Retina (tissue), 1 donor: ENCODE measurements at places on chromosomes 2 and 18.

- no peak for DNase-seq
Measured at GRCh38 chr2:238339814-238340213, 19.5 kb downstream of the TRAF3IP1 start.

GRCh38 chr2:202033317-202034248, at the start of gene FZD7:
FZD7 (plus strand) TSS chr2:202033855; CDS start chr2:202034648, 793 bp downstream.
- peak; percentile 90 for DNase-seq

DNA sequence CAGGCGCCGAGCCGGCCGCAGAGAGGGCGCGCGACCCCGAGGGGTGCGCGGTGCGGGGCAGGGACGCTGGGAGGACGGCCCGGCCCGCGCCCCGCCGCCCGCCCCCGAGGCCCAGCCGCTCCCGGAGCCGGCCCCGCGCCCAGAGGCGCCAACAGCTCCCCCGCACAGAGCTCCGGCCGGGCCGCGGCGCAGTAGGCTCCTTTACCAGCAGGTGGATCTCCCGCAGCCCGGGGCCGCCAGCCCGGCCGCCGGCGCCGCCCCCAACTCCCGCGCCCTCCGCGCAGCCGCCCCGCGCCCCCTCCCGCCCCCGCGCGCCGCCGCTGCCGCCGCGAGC, 258 bp downstream of the MGAT4A start:
- DNase-seq: no peak

DNA sequence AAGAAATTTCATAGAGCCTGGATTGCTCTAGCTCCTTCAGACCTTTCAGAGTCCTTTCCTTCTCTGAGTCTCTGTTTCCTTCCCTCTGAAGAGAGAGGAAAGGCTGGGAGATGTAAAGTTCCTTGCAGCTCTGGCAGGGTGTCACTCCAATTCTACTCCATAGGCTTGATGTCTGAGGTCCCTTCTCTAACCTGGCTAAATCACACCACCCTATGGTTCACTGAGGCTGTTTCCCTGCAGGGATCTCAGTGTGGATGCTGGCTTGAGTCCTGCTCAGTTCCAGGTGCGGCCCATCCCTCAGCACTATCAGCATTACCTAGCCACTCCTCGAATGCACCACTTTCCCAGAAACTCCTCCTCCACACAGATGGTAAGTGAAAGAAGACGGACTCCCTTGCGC, 209.7 kb downstream of the LOXHD1 start:
- no peak for DNase-seq

DNA sequence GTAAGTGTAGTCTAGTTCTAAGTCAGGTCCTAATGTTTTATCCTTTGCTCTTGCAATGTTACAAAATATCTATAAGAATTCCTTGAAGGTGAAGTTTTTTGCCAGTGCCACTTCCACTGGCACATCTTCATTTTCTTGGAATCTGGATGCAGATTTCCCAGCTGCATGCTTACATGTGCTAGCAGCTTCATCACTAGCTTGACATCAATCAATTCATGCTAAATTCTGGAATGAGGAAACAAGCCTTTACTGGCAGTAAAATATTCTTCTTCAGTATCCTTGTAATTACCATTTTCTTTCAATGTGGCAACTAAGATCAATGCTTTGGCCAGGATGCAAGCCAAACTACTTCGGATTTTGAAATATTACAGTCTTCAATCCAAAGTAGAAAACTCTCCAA, 200.6 kb upstream of the SIX2 start:
- no peak for DNase-seq

GRCh38 chr18:22623513-22623912, 205.8 kb upstream of the CTAGE1 start:
- no peak for DNase-seq

DNA sequence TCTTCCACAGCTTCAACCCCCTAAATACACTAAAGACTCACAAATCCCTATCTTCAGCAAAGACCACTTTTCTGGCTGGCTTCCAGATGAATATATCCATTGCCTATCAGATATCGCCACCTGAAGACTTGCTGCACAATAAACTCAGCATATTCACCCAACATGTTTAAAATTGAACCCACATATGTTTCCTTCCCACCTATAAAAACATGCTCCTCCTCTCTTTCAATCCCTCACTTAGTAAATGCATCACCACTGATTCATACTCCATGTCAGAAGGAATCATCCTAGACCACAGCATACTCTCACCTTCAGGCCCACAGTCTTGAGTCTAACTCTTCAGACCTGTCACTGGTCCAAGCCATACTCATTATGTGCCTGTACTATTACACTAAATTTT, 5.3 kb downstream of the SPC25 start:
- DNase-seq: no peak

DNA sequence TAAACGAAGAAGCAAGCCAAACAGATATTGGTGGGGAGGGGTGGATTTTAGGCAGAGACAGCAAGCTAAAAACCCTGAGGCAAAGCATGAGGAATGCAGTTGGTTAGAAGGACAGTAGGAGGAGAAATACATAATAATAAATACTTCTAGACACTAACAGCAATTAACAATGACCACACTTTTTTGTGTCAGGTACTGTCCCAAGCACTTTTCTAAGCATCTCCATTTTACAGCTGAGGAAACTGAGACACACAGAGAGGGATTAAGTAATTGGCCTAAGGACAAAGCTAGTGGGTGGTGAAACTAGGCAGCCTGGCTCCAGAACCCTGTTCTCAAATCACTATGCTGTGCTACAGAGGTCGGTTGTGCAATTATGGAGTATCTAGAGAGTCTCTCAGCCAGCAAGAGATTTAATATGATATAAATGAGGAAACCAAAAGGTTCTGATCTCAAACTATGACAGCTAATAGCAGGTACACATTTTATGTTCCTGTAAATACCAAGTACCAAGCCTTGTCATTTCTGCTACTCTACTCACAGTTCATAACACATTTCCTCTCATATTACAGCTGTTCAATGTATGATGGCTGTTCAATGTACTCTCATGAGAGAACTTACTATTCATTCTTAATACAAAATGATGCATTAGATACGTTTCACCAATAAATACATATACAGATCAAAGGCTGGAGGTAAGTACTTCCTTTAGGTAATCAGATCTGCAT, 5.3 kb downstream of the MAP4K3 start:
- DNase-seq: no peak

- peak; percentile 50 for DNase-seq
Measured at GRCh38 chr18:41378598-41378997, 576.4 kb upstream of the PIK3C3 start.

GRCh38 chr2:228777855-228778355, 493.2 kb downstream of the PID1 start:
- DNase-seq: no peak

- DNase-seq: no peak
Measured at GRCh38 chr2:127423880-127424279, 5.7 kb downstream of the PROC start.

DNA sequence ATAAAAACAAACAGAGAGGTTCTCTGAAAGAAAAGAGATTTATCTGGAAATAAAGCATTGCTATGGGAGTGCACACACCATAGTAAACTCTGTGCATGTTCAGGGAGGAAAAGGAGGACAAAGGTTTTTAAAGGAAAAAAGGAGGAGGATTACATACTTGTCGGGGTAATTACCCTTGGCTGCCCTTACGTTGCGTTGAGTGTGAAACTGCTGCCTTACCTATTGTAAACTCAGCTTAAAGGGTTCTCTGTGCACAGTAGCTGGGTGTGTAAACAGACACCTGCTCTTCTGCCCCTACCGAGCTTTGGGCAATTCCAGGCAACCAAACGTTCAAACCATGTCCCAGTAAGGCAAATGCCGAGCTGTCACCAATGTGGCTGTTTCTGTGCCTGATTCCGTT, 29.6 kb upstream of the PXDN start:
- DNase-seq: no peak

DNA sequence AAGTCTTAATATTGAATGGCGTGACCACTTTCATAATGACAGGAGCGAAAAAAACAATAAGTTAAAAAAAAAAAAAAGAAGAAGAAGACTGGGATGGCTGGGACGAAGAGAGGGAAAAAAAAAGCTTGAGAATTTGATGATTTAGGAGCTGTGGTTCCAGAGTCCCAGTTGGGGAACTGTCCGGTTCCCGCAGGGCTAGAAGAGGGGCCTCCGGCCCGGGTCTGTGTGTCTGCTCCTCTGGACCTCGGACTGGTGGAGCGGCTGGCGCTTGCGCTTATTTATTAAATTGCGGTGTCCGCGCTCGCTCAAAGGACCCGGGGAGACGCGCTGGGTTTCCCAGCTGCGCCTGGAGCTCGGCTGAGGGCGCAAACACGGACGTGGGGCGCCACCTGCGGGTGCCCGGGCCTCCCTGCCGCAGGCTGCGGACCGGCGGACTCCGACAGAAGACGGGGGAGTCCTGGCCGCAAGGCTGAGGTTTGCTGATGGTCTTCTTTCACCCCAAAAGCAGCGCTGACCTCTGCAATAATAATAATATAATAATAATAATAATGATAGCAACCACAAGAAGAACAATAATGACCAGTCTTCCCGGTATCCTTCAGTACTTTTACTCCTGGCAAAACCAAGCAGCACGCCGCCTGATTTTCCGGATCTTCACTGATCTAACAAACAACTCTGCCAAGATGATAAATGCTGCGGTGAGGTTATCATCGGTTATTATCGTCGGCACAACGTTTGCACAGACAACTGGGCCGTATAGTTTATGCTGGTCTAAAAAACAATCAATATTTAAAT, at the start of gene CBLN2:
Gene CBLN2 (minus strand): TSS at position 251 of the 795 bp plus-strand sequence. CDS start 2,182 bp downstream, outside the sequence.
- DNase-seq: peak; percentile 95

- DNase-seq: no peak
Measured at GRCh38 chr18:44802508-44802907, 121.8 kb downstream of the SETBP1 start.

GRCh38 chr2:188664951-188665595, 309.1 kb upstream of the COL3A1 start:
- DNase-seq: no peak

DNA sequence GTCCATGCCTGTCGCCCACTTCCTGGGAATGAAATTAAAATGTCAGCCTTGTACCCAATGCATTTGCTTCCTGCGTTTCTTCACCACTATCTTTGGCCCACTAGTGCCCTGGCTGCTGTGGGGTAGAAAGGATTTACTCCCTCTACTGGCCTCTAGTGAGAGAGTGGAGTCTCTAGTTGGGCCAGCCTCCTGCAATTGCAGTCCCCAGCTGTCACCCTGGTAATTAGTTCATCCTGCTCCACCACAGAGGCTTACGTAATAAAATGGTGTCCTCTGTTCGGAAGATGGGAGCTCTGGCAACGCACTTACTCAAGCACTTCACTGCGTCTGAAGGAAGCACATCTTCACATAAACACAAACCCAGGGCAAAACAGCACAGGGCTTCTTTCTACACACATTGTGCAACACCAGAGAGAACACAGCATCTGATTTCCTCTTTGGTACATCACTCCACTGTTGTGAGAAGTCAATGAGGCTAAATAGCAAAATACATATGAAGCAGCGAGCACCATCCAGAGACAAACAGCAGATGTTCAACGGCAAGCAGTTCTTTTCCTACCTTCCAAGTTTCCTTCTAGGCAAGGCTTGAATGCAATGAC, 274.6 kb downstream of the LRATD1 start:
- DNase-seq: no peak

DNA sequence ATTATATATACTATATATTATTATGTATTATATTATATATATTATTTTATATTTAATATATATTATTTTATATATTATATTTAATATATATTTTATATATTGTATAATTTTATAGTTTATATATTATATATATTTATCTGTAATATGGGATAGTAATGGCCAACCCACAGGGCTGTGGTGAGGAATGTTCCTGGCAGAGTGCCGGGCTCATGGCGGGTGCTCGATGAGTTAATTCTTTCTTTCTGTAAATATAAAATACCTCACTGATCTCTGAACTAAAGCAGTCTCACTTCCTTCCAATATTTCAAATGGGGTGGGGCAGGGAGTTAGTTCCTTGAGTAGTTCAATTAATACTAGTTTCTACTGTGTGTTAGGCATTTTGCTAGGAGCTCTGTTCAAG, 389.4 kb downstream of the TSN start:
- no peak for DNase-seq

- DNase-seq: no peak
Measured at GRCh38 chr2:227464361-227464760, 7.6 kb upstream of the AGFG1 start.

GRCh38 chr18:58148954-58149471, 105.0 kb downstream of the NEDD4L start:
- no peak for DNase-seq

DNA sequence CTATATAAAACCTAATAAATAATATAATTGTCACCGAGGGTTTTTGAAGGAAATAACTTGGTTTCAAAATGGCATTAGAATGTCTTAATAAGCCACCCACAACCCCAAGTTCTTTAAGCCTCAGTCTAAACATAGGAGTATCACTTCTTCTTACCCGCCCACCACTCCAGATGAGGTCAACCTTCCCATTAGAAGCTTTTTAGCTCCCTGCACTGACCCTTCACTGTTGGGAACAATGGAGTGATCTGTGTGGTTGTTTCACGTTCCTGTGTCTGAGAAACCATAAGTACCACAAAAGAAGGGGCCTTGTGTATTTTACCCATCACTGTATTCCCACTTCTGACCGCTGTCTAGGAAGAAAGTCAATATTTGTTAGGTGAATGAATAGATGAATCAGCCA, 326.3 kb upstream of the ZNF521 start:
- no peak for DNase-seq

GRCh38 chr2:12737297-12737696, 20.6 kb downstream of the TRIB2 start:
- no peak for DNase-seq

GRCh38 chr2:67881816-67882215, 181.0 kb downstream of the C1D start:
- no peak for DNase-seq

GRCh38 chr2:10504370-10504993, 56.4 kb upstream of the ODC1 start:
- no peak for DNase-seq

DNA sequence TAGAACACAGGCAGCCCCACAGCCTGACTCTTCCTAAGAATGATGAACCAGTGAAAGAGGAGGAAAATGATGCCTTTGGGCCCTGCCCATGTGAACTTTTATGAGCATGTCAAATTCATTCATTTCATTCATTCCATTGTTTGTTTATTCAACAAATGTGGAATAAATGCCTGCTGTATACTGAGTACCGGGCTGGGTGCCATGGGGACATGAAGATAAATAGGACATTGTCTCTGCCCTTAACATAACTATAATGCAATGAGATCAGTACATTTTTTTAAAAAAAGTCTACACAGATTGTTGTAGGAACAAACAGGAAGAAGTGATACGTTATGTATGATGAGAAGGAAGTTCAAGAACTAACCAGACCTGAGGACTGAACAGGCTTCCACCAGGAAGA, 14.7 kb downstream of the MREG start:
- DNase-seq: no peak

GRCh38 chr2:98161186-98161585, 74.2 kb downstream of the VWA3B start:
- no peak for DNase-seq
